ENCODE measurements at places on chromosomes 2 and 18.

- DNase-seq, result no peak
Observed at GRCh38 chr18:7415081-7415894, 151.8 kb upstream of the PTPRM start.

DNA sequence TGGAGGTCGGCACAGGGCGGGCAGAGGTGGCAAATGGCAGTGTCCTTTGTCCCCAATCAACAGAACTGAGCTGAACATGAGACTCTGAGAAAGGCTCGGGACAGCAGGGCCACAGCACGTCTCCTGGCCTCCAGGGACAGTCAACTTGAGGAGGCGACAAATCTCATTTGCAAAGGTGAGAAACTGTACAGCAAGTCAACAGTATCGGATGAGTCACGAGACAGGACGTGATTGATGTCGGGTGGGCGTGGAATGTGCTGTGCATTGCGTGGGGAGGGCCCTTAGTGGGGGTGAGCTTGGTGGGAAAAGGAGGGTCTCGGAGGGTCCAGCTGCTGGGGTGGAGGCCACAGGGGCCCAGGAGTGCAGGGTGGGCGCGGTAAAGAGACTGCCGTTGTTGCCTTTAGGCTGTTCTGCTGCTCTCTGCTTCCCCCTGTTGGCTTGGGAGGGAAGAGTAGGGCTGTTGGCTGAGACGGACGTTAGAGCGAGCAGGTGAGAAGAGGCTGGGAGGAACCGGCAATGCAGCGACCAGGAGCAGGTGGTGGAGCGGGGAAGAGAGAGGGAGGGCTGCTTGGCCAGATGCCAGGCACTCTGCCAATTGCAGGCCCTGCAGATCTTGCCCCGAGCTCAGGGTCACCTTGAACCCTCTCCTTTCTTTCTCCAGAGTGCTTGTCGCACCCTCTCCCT, 164.3 kb downstream of the BCL2 start:
- peak; percentile 64 for DNase-seq

- DNase-seq, result no peak
Observed at GRCh38 chr2:27369471-27370025, 590 bp downstream of the EIF2B4 start.

DNA sequence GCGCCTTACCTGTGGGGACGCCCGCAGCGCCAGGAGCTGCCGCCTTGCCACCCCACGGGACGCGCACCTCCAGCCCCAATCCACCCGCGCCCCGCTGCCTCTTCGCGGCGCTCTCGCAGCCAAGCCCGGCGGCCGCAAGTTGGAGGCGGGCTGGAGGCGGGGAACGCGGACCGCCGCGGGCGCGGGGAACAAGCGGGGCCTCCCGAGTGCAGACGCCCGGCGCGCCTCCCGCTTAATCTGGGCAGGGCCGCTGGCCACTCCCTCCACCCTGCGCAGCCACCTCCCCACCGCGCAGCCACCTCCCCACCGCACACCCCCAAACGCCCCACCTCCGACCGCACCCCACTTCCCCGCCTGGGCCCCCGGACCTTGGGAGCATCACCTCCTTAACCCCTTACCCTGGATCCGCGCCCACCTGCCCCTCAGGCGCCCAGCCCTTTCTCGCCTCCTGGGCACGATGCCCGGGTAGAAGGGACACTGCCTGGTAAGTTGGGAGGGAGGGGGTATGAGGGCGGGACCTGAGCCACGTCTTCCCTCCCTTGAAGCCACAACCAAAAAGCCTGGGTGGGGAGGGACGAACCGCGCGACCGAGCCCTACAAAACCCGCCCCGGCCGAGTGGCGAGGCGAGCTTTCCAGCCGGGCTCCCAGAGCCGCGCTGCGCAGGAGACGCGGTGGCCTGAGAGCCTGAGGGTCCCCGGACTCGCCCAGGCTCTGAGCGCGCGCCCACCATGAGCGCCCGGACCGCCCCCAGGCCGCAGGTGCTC, at the start of the genes COL4A3 and COL4A4:
Gene COL4A3 (plus strand): TSS at position 627 of the 765 bp plus-strand sequence. CDS start 103 bp downstream, at position 730.
Gene COL4A4 (minus strand): TSS at position 208 of the 765 bp plus-strand sequence. CDS start 16,722 bp downstream, outside the sequence.
- DNase-seq, result peak; percentile 86

- DNase-seq, result no peak
Observed at GRCh38 chr2:85063981-85064599, 69.1 kb upstream of the TCF7L1 start.

- DNase-seq, result no peak
Observed at GRCh38 chr2:88857951-88858411, 166.5 kb downstream of the RPIA start.

All from Right ventricle myocardium superior (tissue), 1 donor.